ENCODE measurements at places on chromosomes 4 and X.
A peak's percentile ranks its signal among the peaks of the same experiment; 100 is the strongest.

DNA sequence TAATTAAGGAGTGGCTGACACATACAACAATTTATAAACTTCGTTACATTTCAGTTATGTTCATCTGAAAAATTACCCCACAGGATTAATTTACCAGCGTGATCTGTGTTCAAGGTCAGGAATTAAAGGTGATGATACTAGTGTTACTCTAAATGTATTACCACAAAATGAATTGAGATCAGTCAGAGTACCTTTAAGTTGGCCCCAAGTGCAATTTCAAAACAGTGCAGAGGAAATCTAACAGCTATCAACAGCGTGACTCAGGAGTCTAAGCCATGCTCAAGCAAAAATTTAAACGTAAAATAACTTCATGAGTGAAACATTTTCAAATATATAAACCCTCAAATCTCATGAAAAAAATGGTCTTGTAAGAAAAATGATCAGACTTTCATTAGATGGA, 18.7 kb downstream of the ANTXR2 start:
- no peak for DNase-seq

DNA sequence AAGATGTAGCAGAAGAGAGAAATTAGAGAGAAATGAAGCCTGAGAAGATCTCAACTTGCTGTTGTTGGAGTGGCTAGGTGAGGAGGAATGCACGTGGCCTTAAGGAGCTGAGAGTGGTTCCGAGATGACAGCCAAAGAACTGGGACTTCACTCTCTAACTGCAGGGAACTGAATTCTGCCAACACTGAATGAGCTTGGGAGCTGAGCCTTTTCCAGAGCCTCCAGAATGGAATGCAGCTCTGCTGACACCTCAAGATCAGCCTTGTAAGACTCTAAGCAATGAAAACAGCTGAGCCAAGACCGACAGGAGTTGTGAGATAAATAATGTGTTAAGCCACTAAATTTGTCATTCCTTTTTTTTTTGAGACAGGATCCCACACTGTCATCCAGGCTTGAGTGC, 73.0 kb downstream of the TLL1 start:
- no peak for DNase-seq

- DNase-seq = no peak
These were observed 130.9 kb downstream of the RNF150 start for GRCh38 chr4:141002323-141002805.

GRCh38 chr4:153318696-153319320, 25.7 kb upstream of the MND1 start:
- DNase-seq = peak; percentile 64

- DNase-seq = no peak
These were observed 925.6 kb downstream of the SH3BGRL start for GRCh38 chrX:82127228-82128123.

- DNase-seq = no peak
These were observed 100.5 kb downstream of the PHKA2 start for GRCh38 chrX:18883234-18883960.

DNA sequence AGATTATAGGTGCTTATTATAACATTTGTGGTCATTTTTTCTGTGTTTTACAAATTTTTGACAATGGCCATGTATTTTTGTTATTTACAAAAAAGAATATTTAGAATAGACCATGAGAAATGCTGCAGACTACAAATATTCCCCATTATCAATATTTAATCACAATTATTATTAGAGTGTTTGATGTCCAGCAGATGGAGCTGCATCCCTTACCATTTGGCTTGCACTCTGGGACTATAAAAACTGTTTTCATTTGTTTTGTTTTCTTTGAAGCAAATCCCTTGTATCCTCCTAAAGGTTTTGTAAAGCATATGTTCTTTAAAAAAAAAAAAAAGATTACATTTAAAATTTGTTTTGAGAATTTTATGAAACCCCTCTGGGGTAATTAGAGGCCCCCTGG, 85.6 kb upstream of the CXorf66 start:
- DNase-seq = no peak

GRCh38 chr4:105058177-105058812, 88.4 kb upstream of the TET2 start:
- no peak for DNase-seq

DNA sequence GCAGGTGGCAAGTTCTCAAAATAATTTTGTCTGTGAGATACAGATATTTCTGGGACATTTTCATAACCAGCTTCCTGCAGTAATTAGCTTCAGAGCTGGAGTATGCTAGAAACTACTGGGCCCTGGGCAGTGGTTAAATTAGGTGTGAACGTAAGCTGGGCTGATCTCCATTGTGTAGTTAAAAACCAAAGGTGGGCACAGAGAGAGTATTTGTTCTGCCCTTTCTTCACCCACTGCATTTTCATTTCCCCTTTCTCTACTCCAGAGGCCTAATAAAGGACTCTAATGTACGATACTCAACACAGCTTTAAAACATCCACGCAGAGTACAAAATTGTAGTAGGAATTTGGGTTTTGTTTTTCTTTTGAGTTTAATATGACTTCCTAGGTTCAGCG, 252.7 kb downstream of the SPRY1 start:
- DNase-seq = no peak

DNA sequence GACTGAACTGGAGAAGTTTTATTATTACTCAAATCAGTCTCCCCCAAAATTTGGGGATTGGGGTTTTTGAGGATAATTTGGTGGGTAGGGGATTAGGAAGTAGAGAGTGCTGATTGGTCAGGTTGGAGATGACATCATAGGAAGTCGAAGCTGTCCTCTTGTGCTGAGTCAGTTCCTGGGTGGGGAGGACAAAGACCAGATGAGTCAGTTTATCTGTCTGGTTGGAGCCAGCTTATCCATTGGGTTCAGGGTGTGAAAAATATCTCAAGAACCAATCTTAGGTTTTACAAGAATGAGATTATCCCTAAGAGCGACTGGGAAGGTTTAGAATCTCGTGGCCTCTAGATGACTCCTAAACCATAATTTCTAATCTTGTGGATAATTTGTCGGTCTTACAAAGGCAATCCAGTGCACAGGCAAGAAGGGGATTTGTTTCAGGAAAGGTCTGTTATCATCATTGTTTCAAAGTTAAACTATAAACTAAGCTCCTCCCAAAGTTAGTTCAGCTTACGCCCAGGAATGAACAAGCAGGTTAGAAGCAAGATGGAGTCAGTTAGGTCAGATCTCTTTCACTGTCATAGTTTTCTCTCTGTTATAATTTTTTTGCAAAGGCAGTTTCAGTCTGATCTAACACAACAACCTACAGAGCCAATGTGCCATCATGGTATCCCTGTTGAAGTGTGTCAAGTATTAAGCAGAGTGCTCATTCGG, 274.5 kb downstream of the SLC7A11 start:
- no peak for DNase-seq

GRCh38 chr4:95381843-95382580, 166.8 kb downstream of the UNC5C start:
- no peak for DNase-seq

- no peak for DNase-seq
These were observed 132.3 kb upstream of the PJA1 start for GRCh38 chrX:69297506-69297905.

- DNase-seq = no peak
These were observed 301.3 kb downstream of the FBXW7 start for GRCh38 chr4:152234571-152234970.

GRCh38 chr4:55381502-55381901, 14.3 kb upstream of the TMEM165 start:
- DNase-seq = no peak

DNA sequence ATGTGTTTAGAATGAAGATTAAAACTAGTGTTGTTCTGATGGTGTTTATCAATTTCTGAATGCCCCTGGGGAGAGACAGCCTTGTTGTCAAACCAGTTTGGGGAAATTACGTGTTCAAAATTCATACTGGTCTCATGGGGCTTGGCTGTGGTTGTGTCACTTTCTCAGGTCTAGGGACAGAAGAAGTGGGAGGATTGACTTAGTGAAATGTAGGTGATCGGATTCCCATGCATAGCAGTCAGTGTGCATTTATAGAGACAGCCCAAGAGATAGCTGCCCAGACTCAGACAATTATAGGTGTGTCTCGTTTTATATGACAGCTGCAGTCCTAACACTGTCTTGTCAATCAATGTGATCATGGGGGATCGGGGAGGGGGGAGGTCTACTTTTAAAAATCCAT, 94.4 kb upstream of the CLCN4 start:
- DNase-seq = no peak

GRCh38 chr4:61824454-61824853, 624.3 kb downstream of the ADGRL3 start:
- DNase-seq = no peak

- DNase-seq = peak; percentile 12
These were observed 48.5 kb upstream of the GRIA2 start for GRCh38 chr4:157172011-157172410.

- peak; percentile 3 for DNase-seq
These were observed 39.6 kb upstream of the SRPX start for GRCh38 chrX:38260231-38260630.

DNA sequence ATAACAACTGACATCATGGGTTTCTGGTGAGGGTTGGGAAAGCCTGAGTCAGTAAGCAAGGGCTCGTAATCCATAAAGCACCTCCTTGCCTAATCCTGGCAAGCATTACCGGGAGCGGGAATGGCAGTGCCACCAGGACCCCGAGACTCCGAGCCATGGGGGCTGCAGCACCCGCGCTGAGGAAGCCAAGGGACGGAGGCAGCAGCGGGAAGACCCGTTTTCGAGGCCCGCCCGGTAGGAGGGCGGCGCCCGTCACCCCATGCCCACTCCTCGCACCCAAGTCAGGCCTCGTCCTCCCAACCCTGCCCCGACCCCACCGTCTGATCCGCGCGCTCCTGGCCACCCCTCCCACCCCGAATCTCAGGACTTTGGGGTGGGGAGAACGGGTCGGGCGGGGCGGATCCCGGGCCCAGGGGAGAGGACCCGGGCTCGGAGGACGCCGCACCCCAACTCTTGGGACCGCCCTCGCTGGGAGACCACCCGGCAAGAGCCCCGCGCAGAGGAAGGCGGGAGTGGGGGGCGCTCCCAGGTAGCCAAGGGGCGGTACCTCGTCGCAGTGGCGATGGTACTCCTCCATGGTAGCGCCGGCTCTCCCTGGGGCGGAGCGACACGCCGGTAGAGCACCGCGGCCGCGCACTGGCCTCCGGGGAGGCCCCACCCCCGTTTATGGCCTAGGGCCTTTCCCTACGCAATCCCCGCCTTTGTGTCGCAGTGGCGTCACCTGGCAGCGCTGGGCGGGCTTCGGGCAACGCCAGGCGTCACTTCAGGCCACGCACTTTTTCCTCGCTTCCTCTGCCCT, at the start of gene DYNLT3:
Gene DYNLT3 (minus strand): TSS at position 638 of the 799 bp plus-strand sequence. CDS start 61 bp downstream, at position 577.
- peak; percentile 73 for DNase-seq

GRCh38 chrX:39734174-39734776, 363.5 kb downstream of the BCOR start:
- no peak for DNase-seq

DNA sequence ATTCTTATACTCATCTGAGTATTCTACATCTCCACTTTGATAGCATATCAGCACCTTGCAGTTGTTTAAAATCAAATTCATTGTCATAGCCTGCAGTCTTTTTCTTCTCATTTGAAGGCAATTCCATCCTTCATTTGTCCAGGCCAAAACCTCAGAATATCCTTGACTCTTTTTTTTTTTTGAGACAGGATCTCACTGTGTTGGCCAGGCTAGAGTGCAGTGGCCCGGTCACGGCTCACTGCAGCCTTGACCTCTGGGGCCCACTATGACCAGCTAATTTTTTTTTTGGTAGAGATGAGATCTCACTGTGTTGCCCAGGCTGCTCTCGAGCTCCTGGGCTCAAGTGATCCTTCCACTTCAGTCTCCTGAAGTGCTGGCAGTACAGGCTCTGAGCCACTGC, 2.6 kb downstream of the MRPL1 start:
- no peak for DNase-seq

DNA sequence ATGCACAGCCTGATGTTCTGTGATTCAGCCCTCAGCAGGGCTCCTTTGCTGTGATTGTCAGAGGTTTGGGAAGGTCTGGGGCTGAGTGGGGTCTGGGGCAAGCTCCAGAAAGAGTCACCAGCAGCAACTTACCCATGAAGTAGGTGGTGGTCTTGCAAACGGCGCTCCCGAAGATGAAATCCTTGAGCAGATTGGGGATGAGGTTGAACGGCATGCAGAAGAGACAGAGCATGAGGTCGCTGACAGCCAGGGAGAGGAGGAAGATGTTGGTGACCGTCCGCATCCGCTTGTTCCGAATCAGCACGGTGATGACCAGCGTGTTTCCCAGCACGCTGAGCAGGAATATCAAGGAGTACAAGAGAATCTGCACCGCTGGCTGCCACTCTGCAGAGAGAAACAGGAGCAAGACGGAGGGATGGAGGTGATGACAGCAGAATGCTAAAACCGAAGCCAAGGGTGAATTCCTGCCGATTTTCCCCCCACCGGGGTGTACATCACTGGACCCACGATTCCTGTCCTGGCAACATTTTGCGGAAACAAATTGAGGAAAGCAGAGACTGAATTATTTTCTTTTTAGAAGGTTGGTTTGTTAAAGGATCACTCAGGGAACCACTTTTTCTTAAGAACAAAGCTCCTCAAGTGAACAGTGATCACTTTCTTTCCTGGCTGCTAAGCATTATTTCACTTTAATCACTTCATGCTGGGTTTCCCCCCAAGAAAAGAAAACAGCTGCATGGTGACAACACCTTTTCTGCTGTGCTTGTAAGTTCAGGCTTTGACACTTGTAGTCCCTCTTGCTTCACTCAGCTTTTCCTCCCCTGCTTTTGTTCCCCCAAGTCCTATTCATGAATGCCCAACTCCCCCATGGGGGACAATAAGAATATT, 941 bp downstream of the CCKAR start:
- no peak for DNase-seq

- no peak for DNase-seq
These were observed 539.6 kb downstream of the PDHA2 start for GRCh38 chr4:96379524-96379923.

DNA sequence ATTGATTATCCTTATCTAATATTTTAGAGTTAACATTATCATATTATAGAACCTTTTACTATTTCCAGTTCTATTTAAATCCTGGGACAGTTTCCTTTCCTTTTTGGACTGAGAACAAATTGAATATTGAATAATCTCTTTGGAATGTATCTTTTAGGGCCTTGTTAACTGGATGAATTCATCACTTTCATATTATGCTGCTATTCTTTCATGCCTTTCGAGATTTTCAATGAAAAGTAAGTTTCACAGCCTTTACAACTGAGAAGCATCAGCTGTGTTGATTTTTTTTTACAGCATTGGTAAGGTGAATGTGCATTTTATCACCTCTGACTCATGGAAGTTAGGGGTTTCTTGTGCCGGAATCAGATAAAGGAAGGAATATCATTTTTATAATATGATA, 39.6 kb downstream of the PDLIM5 start:
- DNase-seq = peak; percentile 39

GRCh38 chr4:83170952-83171399, 56.4 kb upstream of the PLAC8 start:
- no peak for DNase-seq

- peak; percentile 1 for DNase-seq
These were observed 113.3 kb downstream of the EFNB1 start for GRCh38 chrX:68942104-68942503.

- no peak for DNase-seq
These were observed 51.8 kb upstream of the VEGFD start for GRCh38 chrX:15435836-15436619.

GRCh38 chr4:72743078-72743477, 174.1 kb upstream of the ADAMTS3 start:
- no peak for DNase-seq

GRCh38 chr4:147056940-147057610, 111.4 kb upstream of the TTC29 start:
- peak; percentile 10 for DNase-seq

All from AG08395 (cell line).